ENCODE measurements at places on chromosomes 4 and X.

- ATAC-seq: no peak
Measured at GRCh38 chr4:54585321-54586000, 72.3 kb upstream of the KIT start.

DNA sequence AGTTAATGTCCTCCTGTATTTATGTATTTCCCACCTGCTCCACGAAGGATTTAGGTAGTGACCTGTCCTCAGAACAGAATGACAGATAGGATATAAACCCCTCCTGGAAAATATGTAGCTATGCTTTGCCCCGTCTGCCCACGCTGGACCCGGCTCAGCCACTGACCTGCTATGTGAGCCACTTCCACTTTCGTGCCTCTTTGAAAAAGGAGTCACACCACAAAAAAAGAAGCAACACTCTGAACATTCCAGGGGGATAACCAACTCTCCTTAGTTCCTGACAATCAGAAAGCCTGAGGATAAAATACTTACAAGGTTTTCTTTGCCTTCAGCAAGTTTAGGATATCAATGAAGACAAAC, 11.1 kb downstream of the ACSL1 start:
- ATAC-seq: peak; percentile 59

- peak; percentile 79 for ATAC-seq
Measured at GRCh38 chrX:149871940-149872339, 9.0 kb upstream of the MAGEA8 start.

DNA sequence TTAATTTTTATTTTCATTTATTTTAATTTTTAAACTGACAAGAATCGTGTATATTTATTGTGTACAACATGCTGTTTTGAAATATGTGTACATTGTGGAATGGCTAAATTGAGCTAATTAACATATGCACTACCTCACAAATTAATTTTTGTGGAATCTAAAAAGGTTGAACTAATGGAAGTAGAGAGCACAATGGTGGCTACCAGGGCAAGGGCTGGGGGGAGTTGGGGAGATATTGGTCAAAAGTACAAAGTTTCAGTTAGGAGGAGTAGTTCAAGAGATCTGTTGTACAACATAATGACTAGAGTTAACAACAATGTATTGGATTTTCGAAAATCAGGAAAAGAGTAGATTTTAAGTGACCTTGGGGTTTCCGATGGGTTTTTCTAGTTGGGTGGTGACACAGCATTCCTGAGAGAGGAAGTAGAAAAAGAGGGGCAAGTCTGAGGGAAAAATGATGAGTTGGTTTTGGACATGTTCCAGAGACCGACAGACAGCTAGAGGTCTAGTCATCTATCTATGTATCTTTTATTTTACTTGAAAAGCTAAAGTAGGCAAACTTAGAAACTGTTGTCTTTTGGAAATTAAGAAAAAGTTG, 23.2 kb downstream of the APOO start:
- no peak for ATAC-seq

GRCh38 chr4:144189121-144189520, 48.6 kb upstream of the GYPA start:
- ATAC-seq: no peak

- ATAC-seq: peak; percentile 13
Measured at GRCh38 chrX:154490021-154490413, 412 bp downstream of the SLC10A3 start.
